ENCODE measurements at places on chromosomes 4 and X.

- DNase-seq: no peak
Measured at GRCh38 chr4:86615501-86615900, 21.4 kb downstream of the PTPN13 start.

- DNase-seq: no peak
Measured at GRCh38 chr4:40661803-40662202, 32.1 kb upstream of the RBM47 start.

DNA sequence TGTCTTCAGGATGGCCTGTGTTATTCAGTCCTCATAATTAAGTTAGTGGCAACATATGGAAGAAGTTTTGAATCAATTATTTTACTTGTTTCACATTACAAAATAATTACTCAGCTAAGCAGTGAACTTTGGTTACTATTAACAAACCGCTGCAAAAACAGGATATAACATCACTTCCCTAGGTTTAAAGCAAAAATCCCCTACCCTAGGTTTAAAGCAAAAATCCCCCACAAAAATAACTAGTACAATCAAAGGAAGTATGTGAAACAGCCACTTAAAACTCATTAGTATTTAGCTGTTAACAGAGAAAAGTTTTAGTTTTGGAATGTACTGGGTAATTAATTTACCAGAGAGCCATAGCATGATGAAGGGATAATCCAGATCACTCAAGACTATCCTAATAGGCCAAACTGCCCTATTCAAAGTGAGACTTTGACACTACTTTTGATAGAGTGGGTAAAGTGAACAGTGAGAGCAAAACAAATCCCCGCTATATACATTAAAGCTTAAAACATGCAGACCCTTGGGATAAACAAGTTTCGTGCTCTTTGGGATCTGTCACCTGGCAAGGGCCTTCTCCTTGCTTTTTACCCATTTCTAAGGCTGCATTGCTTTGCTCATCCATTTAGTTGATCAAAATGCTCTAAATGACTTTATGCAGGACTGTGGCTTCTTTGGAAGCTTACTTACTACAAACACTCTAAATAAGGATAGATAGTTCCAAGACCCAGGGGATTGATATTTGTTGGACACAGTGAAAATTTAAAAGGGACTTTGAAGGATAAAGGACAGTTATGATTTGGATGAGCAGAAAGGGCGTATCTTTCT is 36.4 kb upstream of the GPR174 start:
- DNase-seq: no peak

DNA sequence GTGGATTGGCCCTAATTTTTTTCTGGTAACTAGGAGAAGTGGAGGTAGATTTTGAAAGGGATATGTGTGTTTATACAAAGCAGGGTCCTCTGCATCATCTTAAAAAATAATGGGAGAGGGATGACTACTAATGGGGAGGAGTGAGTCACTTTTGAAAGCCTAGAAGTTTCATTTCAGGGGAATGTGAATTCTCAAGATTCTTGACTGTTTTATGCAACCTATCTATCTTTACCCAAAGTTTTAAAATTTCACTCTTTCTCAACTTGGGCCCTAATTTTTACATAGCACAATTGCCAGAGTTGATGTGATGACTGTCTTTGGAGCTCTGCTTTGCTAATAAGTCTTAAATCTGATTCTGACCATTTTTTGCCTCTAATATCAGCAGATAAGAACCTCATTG is 445.2 kb downstream of the GRXCR1 start:
- DNase-seq: no peak

DNA sequence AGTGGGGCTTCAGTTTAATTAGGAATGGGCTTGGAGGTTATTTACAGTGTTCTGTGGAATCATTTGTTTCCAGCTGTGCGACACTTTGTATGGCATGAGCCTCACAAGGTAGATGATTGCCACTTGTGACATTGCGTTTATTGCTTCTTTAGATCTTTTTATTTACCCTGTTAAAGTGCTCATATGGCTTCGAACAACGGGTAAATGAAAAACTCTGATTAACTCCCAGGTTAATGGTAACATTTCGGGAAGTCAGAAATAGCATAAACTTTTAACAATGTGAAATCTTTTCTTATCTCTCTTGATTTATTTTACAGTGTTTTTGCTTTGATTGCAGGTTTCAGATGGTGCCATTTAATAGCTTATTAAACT is 494.3 kb downstream of the IDS start:
- no peak for DNase-seq

- no peak for DNase-seq
Measured at GRCh38 chr4:108838451-108838850, 75.6 kb upstream of the ETNPPL start.

DNA sequence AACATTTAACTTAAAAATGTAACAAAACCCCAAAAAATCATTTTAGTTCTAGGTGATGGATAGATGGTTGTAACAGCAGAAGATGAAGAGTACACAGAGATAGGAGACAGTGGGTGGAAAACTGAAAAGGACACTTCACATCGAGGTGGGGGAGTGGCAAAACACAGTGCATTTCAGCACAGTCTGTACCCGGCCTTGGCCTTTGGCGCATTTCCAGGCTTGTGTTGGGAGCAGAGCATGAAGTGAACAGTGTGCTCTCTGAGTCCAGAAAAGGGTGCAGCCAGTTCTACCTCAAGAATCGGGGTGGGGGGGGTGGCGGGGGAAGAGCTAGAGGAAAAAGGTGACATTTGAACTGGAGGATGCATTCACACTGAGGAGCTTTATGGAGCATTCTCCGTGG is 4.3 kb downstream of the TSPYL2 start:
- no peak for DNase-seq
